ENCODE measurements at places on chromosomes 2 and 18. TPM values are rescaled to one million over a fixed set of nuclear protein-coding genes. Genes with fewer than 3 reads are reported as not detected.

NETO1 gene
- 0.72 TPM for total RNA-seq

ZCCHC2 gene
- total RNA-seq, result 42.6 TPM

IER3IP1 gene
- 14.4 TPM for total RNA-seq

MALL gene
- total RNA-seq, result not detected

OR6B3 gene
- not detected for total RNA-seq

FMNL2 gene
- 3.5 TPM for total RNA-seq

NOL4 gene
- not detected for total RNA-seq

- no peak for DNase-seq
Measured at GRCh38 chr18:23580677-23581367, 5.5 kb downstream of the NPC1 start.

- no peak for DNase-seq
Measured at GRCh38 chr2:143588746-143589145, 459.5 kb downstream of the ARHGAP15 start.

GRCh38 chr2:179037807-179038206 is 12.1 kb downstream of the CCDC141 start:
- DNase-seq, result no peak

GRCh38 chr2:172215936-172216335 is 113.2 kb upstream of the DLX2 start:
- DNase-seq, result no peak

- DNase-seq, result no peak
Measured at GRCh38 chr2:37604716-37605115, 66.7 kb downstream of the CDC42EP3 start.

GRCh38 chr2:232541961-232542714 is 2.6 kb downstream of the CHRNG start:
- DNase-seq, result no peak

- peak; percentile 38 for DNase-seq
Measured at GRCh38 chr2:224982910-224983711, 59.2 kb downstream of the DOCK10 start.

DNA sequence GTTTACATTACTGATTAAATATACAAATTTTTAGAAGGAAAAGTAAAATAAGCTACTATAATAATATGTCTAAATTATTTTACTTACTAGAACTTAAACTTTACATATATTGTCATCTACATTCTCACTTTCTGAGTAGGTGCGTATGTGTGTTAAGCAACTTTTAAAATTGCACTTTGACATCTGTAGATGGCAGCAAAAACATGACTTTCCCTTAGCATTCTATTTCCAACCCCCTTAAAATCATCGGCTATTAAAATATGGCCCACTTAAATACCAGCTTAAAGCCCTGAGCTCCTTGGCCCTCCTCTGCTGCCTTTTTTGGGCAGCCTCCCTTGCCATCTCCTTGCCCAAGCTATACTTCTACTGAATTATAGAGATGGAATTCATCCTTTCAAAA is 78.0 kb downstream of the UPP2 start:
- no peak for DNase-seq

- no peak for DNase-seq
Measured at GRCh38 chr2:241764275-241765241, 12.1 kb upstream of the GAL3ST2 start.

DNA sequence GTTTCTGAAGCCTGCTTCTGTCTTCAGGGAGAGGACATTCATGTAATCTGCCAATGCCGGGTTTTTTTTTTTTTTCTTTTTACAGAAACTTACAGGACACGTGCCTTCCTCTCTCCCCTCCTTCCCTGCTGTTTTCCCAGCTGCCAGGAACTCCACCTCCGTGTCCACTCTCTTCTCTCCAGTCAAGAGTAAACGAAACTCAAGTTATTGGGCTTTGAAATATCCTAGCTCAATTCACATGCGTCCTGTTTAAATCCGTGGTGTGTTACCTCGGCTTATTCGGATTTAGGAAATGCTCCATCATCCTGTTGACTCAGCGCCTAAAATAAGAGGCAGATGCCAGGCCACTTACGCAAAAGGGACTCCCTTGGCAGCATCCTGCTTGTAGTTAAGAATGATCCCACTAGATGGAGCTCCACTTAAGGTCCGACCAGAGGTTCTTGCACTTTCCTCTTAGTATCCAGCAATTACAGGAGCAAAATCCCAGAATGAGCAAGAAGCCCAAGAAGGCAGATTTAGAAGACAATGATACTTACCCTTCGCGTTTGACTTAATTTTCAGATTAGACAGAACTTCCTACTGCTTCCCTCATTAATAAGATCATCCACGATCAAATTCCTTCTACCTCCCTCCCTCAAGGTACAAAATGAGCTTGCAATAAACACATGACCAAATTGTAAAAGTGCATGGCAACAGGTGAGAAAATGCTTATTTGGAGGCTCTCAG is 97.2 kb upstream of the ZCCHC2 start:
- peak; percentile 74 for DNase-seq

GRCh38 chr2:231665245-231666170 is 42.8 kb upstream of the PTMA start:
- DNase-seq, result no peak

DNA sequence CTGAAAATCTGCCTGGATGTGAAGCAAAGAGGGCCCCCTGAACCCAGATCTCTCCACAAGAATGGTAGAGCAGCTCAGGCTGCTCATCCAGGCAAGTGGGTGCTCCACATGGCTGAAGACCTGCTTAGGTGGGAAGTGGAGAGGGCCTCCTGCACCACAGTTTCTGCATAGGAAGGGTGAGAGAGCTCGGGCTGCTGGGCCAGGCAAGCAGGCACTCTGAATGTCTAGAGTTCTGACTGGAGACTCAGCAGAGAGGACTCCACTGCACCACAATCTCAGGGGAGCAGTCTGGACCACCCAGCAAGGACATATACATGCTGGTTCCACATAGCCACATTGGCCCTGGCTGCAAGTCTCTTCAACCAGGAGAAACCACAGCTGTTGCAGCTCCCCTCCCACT is 52.0 kb downstream of the DSEL start:
- DNase-seq, result no peak

GRCh38 chr18:11840493-11840892 is 10.7 kb upstream of the CHMP1B start:
- no peak for DNase-seq

DNA sequence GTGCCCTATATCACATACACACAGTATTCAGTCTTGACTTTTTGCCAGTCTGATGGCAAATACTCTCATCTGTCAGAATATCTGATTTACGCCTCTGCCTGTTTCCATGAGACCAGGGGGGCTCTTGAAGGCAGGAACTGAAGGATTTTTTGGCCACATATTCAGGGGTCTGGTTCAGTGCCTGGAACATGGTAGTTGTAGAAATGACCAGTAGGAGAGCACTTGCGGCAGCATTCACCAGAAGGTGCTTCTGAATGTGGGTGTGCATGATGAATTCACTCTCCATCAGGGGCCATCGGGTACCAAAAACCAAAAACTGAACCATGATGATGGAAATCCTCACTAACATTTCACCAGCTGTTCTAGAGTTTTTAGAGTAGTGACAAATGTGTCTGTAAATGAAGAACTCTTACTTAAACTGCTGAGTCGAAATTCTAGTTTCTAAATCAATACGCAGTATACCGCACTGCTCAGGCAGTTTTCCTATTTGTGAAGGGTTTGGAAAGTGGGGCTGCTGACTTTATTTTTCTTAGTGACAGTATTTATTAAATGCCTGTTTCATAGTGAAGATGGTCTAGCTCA is 54.6 kb downstream of the MERTK start:
- DNase-seq, result peak; percentile 45

GRCh38 chr2:128363934-128364361 is 45.3 kb upstream of the HS6ST1 start:
- DNase-seq, result no peak

DNA sequence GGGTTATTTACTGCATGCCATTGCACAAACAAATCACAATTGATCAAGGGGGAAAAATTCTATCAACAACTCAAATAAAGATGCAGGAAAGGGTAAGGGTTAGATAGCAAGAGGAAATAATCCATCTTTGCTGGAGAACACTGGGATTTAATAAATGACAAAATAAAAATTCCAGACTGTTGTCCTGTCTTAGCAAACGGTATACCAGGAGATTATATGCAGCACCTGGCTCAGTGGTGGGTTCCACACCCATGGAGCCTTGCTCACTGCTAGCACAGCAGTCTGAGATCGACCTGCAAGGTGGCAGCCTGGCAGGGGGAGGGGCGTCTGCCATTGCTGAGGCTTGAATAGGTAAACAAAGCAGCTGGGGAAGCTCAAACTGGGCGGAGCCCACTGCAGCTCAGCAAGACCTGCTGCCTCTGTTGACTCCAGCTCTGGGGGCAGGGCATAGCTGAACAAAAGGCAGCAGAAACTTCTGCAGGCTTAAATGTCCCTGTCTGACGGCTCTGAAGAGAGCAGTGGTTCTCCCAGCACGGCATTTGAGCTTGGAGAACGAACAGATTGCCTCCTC is 296.5 kb upstream of the THSD7B start:
- DNase-seq, result no peak

- DNase-seq, result peak; percentile 78
Measured at GRCh38 chr2:230944123-230944653, 19.1 kb upstream of the GPR55 start.

DNA sequence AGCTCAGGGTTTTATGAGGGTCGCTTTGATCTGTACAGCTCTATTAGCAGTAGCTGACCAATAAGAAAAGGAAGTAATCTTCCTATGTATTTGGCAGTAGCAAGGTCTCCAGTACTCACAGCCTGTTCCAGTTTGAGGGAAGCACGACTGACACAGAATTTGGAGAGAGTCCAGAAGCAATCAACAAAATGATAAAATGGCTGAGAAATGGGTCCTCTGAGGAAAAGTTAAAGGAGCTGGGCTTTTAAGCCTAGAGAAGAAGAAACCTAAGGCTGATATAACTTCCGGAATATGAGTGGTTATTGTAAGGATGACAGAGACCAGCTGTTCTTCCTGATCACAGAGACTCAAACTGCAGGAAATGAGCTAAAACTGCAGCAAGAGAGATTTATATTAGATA is 382.8 kb downstream of the GPD2 start:
- DNase-seq, result no peak

DNA sequence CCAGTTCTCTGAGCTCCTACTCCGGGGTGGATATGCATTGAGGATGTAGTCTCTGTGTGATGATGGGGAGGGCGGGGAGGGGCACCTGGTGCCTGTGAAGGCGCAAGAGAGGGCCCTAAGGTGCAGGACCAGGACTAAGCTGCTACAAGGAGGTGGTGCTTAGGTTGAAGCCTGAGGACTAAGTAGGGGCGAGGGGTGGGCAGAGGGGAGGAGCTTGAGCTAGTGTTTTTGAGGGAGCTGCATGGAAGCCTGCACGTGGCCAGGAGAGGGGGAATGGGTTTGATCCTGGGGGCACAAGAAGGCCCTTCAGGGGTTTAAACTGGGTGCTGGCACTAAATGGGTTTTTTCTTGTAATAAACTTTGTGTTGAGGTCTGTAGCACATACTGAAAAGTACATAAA is 105.0 kb downstream of the UGGT1 start:
- no peak for DNase-seq

DNA sequence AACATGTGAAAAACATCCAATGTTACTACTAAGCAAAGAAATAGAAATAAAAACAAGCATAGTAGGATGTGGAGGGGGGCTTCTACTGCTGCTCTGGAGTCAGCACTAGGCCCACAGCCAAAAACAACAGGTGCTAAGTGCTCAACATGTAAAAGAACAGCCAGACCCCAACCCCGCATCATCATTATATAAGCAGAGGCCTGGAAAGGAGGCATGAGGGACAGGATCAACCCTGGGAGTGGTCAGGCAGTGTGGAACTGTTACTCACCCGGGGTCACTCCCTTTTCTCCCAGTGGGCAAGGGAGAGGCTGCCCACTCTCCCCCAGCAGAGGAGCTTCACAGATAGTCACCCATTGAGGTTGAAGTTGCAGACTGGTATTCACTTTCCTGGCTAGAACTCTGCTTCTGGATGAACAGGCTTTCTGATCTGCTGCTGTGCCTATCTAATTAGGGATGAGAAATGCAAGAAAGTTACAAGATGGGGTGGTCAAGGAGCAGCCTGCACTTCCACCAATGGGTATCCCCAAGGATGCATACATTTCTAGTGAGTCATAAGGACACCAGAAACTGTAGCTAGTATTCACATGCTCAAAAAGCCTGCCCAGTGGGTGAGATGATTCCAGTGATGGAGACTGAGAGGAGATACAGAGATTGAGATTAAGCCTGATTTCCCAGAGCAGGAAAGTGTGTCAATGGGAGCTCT is 480.1 kb upstream of the TCF4 start:
- no peak for DNase-seq

- no peak for DNase-seq
Measured at GRCh38 chr2:170222842-170223241, 44.9 kb downstream of the MYO3B start.

DNA sequence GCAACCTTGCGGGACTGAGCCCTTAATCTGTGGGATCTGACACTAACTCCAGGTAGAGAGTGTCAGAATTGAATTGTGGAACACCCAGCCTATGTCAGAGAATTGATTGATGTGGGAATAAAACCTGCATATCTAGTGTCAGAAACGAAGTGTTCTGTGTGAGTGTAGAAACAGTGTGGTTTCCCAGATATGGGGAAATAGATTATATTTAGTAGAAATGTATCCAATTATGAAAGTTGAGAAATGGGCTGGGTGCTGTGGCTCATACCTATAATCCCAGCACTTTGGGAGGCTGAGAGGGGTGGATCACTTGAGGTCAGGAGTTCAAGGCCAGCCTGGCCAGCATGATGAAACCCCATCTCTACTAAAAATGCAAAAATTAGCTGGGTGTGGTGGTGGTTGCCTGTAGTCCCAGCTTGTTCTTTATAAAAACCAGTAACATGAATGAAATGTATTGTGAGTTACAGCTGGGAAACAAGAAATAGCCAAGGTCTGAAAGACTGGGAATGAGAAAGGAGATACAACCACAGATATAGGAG is 4.3 kb upstream of the TP53I3 start:
- no peak for DNase-seq

- no peak for DNase-seq
Measured at GRCh38 chr2:188964976-188965546, 9.1 kb upstream of the COL3A1 start.

DNA sequence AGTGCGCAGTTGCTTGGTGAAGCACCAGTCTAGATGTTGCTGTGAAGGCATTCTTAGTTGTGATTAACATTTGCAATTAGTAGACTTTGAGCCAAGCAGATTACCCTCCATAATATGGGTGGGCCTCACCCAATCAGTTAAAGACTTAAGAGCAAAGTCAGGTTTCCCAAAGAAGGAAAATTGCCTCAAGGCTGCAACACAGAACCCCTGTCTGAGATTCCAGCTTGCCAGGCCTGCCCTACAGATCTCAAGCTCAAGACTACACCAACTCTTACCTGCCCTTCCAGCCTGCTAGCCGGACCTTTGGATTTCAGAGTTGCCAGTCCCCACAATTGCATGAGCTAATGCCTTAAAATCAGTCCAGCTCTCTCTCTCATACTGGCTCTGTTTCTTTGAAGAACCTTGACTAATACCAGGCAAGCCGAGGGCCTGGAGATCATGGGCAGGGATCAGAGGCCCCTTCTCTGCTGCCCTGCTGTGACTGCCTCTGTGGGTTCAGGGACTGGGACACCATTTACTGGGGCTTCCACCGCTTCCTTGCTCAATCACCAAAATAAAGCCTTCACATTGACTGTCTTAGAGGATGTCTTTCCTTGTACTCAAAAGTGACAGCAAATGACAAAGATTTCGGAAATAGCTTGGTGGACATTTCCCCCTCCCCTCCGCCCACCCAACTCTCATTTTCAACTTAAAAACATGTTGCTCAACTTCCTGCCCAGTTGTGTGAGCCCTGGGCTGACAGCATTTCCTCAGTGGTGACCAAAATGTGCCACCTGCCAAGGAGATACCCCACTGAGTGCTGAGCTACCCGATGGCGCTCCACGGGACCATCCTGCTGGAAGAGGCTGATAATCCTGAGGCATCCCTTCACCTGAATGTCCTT is 86.7 kb downstream of the GALNT14 start:
- DNase-seq, result peak; percentile 21

- no peak for DNase-seq
Measured at GRCh38 chr2:224523626-224524577, 61.3 kb downstream of the CUL3 start.

Measured in activated T-cell treated with anti-CD3 and anti-CD28 coated beads, Interleukin-2, amount 50 U/mL, for 72 hours (primary cell).